CD4-positive, alpha-beta T cell treated with Interleukin-4 for 4 hours (primary cell): ENCODE measurements at places on chromosomes 16 and 17.

DNA sequence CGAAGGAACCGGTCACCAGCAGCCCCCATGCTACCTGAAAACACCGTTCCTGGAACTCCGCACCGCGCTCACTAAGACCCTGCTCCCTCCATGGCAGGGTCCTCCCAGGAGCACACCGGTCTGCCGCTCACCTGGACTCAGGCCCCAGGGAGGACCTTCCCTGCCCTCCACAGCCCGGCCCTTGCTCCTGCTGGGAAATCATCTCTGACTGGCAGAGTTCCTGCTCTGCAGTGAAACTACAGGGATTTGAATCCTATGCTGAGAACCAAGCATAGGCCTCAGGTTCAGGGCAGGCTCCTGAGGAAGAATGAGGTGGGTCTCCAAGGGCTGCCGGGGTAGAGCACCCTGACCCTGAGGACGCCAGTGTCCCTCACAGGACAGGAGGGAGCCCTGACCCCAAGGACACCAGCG, 88.5 kb downstream of the KCNJ12 start:
- no peak for DNase-seq

DNA sequence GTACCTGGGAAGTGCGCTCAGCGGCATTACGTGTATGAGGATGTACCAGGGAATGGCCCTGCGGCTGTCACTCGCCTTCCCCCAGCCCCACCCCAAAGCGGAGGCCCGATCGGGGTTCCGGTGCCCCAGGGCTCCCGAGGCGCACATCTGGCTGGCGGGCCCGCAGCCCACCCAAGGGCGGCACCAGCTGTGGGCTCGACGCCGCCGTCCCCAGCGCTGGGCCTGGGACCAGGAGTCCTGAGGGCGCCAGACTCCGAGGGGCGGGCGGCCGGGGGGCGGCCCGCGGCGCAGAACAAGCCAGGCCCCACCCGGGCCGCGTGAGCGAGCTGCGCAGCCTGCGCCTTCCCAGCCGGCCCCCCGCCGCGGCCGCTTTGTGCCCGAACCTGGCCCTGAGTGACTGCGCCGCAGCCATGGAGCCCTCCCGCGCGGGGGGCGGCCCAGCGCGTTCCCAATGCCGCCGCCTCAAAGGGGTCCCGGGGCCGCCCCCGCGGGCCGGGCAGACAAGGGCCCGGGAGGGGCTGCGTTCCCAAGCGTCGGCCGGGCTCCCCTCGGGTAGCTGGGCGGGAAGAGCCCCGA, 17.4 kb downstream of the ZNF423 start:
- no peak for DNase-seq

DNA sequence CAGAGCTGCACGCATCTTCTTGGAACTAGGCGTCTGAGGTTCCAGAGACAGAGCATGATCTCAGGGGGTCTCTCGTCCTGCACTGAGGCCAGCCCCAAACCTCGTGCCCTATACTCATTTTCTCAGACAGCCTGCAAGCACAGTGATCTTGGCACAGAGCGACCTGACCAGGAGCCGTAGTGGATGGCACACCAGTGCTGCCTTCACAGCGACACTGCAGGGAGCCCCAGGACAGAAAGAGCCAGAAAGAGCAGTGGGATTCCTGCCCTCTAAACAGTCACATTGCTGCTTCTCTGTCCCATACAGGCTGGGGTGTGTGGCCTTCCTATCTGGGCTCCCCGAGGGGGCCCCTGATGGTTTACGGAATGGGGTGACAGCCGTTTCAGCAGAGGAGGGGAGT, 131.0 kb downstream of the RBFOX3 start:
- DNase-seq = no peak

DNA sequence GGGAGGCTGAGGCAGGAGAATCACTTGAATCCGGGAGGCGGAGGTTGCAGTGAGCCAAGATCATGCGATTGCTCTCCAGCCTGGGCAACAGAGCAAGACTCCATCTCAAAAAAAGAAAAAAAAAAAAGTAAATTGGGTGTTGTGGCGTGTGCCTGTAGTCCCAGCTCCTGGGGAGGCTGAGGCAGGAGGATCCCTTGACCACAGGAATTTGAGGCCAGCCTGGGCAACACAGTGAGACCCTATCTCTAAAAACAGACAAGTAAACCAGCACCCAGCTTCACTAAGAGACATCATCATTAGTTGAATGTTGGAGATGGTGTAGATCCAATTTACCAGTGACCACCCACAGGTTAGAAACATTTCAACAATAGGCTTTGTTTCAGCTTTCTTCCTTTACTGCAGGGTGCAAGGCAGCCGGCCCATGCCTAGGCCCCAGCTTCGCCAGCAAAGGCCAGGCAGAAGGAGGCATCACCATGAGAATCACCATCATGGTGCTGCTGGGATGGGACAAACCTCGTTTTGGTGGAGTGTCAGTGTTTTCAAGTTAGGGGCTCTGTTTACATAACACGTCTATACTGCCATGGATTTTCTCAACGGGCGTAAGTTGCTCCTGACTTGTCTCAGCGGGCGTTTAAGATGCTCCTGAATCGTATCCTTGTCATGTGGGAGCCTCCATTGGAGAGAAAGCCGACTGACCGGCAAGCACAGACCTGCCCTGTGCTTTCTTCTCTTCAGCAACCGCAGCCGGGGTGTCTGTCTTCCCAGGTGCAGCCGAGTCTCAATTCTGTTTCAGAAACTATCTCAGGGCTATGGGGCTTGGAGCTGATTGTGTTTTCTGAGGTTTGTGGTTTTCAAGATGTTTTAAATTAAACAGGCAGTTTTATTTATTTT, 7.3 kb downstream of the TCF25 start:
- no peak for DNase-seq

- DNase-seq = no peak
Measured at GRCh38 chr16:84836234-84836647, 16.5 kb downstream of the CRISPLD2 start.
